ENCODE measurements at places on chromosomes 2 and 18.

DNA sequence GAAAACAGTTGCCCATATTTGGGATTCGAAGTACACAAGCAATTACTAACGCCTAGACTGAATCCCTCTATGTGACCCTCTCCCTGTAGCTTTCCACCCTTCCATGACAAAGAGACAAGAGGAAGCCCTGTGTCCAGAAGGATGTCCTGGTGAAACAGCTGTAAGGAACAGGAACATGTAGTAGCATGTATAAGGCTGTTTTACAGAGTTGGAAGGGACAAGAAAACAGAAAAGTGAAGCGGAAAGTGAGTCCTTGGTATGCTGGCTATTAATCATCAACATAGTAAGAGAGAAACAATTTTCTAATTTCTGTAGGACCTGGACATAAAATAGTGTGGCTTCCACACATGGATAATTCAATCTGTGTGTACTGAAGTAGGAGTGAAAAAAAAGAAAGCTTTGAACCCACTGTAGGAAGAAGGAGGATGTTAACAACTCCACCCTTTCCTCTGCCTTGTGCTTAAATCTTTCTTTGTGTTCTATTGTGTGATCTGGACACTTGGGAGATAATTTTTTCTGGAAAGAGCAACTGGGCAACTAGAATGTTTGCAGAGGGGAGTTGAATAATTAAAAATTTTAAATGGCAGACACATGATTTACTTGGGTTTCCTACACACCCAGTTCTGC is 162.3 kb upstream of the ZSWIM2 start:
- no peak for DNase-seq

DNA sequence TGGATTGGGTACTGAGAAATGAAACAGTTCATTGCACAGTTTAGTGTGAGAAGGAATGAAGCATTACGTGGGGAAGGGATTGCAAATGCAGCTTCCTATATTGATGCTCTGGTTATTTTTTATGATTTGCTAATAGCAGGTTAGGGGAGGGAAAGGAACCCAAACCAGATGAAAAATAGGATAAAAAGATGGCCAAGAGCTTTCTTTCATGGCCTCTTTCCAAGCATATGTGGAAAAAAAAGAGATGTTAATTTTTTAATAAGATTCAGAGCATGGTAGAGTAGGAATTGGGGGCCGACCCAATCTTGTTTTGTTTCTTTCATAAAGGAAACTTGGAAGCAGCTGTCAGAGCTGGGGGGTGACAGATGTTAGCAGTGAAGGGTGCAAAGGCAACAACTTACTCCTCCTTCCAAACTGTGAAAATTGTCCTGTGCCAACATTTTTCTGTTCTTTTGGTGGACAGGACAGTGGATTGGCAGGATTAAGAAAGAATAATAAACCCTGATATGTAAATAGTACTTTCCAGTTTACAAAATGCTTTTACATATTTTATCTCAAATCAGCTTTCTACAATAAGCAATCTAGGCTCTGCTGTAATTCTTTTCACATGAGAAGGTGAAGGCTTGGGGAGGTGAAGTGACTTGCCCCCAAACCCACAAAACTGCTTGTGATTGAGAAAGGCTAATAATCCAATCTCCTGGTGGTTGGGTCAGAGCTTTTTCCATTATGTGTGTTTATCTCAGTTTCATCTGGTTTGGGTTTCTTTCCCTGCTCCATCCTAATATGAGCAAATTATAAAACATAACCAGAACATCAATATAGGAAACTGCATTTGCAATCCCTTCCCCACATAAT is 270.1 kb downstream of the ETAA1 start:
- no peak for DNase-seq

DNA sequence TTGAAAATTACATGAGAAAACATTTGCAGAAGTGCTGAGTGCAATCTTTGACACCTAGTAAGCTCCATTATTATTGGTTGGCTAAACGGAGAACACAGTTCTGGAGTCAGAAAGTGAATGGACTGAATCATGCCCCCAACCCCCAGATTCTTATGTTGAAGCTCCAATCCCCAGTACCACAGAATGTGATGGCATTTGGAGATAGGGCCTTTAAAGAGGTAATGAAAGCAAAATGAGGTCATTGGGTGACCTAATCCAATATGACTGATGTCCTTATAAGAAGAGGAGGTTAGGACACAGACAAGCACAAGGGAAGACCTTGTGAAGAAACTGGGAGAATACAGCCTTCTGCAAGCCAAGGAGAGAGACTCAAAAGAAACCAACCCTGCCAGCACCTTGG is 200.9 kb upstream of the EPAS1 start:
- DNase-seq, result no peak

- no peak for DNase-seq
Measured at GRCh38 chr2:10139536-10139935, 17.0 kb downstream of the RRM2 start.

DNA sequence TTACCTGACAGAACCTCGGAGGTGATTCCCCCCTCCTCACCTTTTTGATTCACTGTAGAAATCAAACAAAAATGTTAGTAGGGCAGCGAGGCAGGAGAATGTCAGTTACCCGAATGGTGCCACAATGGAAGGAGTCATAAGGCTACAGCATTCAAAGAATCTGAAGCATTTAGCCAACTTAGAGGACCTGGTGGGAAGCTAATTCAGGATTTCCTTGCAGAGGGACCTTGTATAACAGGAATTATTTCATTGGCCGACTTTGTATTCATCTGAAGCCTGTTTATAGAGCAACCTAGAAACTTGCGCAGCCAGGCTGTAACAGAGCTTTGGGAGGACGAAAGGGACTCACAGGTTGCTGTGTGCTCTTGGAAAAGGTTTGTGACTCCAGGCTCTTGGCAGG is 129.1 kb upstream of the MMADHC start:
- no peak for DNase-seq

DNA sequence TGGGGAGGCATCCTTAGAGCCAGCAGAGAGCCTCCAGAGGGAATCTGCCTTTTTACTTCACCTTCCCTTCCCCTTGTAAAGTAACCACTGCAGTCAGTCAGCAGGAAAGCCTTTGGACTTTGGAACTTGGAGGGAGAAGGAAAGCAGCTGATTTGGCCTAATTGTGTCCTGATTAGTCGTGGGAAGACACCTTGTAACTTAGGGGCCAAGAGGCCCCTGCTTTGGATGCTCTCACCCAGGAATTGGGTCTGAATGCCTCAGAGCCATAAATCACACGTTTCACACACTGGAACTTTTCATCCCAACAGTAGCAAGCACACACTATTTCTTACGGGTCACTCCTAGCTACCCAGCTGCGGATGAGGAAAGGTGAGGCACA is 81.0 kb upstream of the PPM1B start:
- no peak for DNase-seq

GRCh38 chr2:122238006-122238559 is 482.6 kb downstream of the TSN start:
- DNase-seq, result no peak

DNA sequence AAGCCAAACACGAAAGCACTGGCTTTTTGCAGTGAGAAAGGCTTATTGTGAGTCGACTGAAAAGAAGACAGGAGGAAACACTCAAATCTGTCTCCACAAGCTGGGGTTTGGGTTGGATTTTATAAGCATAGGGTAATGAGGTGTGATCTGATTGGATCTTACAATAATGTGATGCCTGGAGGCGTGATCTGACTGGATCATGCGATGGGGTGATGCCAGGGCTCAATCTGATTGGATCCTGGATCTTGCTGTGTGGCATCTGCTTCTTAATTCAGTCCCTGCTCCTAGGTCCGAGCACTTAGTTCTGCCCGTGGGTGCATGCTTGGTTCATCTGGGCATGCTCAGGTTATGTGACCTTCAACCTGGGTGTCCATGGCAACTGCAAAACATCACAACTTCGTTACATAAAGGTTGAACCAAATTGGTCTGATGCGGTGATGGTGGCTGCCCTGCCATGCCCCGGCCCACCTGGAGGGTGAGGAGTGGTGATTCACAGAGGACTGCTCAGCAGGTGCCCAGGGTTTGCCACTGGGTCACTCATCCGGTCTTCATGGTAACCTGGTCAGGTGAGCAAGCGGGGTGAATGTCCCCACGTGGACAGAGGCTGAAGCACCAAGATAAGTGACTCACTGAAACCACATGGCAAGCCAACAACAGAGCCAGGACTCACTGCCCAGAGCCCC is 111.0 kb downstream of the KCNF1 start:
- DNase-seq, result no peak

GRCh38 chr2:17115466-17115865 is 402.8 kb downstream of the RAD51AP2 start:
- DNase-seq, result no peak

DNA sequence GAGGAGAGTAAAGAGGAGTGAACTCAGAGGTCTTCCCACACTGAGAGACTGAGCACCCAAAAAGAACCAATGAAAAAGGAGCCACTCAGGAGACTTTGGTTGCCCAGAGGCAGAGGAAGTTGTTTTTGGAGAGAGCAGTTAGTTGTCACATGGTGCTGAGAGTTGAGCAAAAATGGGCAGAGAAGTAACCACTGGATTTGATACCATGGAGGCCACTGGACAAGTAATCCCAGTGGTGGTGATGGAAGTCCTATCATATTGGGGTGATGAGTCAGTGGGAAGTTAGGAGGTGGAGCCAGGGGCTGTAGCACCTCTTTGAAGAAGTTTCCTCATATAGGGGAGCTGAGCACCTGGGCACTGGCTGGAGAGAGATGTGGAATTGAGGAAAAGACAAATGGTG is 235.8 kb downstream of the TPGS2 start:
- no peak for DNase-seq

DNA sequence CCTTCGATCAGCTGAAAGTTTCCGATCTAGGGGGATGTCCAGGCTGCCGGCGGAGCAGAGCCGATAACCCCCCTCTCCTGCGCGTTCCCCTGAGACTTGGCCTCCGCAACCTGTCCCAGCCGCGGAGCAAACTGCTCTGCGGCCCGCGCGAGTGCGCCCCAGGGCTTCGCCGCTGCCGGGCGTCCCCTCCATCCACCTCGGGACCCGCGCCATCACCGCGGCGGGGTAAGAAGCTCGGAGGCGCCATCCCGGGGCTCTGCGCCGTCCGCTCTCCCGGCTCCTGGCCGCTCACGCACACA is 990 bp upstream of the GDF7 start:
- no peak for DNase-seq

- DNase-seq, result no peak
Measured at GRCh38 chr2:37569986-37570679, 101.3 kb downstream of the CDC42EP3 start.

GRCh38 chr2:11542275-11542819 is 8.5 kb downstream of the GREB1 start:
- DNase-seq, result no peak

GRCh38 chr2:178191511-178191910 is 2.8 kb upstream of the OSBPL6 start:
- no peak for DNase-seq

DNA sequence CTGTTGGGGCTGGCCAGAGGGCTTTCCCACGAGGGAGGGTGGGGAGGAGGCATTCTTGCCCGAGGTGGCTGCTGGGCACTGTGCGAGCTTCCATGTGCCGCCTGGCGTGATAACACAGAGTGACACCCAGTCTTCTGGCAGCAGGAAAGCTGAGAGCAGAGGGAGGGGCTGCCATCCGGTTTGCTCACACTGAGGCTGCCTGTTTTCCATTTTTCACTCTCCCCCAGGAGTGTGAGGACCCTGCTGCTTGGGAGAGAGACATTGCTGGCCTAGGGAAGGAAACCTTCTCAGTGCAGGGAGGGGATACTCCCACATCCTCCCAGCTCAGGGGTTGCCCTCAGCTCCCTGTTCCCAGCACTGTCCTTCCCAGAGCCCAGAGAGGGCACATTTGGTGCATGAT is 73.1 kb downstream of the INHBB start:
- peak; percentile 1 for DNase-seq

- DNase-seq, result no peak
Measured at GRCh38 chr2:2866459-2866858, 511.2 kb downstream of the EIPR1 start.

DNA sequence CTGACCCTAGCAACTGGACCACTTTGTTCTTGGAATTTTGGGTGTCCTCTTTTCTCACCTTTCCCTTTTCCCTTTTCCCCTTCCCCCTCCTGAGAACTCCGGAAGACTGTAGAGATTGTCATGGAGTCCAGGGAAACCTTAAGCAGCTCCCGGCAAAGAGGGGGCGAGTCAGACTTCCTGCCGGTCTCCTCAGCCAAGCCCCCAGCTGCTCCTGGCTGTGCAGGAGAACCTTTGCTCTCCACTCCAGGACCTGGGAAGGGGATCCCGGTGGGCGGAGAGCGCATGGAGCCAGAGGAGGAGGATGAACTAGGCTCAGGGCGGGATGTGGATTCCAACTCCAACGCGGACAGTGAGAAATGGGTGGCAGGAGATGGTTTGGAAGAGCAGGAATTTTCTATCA is 20.5 kb downstream of the SETBP1 start:
- DNase-seq, result no peak

DNA sequence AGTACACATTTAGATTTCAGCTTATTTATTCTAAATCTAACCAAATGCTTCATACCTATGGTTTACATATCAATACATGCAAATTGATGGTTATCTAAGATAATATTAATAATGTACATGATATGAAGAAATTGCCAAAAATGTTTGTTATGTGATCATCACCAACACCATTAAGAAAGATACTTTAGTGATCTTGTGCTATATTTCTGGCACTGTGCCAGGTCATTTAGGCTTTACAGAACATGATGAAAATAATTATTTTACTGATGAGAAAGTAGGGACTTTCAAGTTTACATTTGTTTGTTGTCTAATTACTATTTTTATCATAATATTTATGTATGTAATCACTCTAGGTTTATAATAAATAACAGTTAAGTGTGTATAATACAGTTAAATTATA is 158.3 kb downstream of the GULP1 start:
- no peak for DNase-seq

DNA sequence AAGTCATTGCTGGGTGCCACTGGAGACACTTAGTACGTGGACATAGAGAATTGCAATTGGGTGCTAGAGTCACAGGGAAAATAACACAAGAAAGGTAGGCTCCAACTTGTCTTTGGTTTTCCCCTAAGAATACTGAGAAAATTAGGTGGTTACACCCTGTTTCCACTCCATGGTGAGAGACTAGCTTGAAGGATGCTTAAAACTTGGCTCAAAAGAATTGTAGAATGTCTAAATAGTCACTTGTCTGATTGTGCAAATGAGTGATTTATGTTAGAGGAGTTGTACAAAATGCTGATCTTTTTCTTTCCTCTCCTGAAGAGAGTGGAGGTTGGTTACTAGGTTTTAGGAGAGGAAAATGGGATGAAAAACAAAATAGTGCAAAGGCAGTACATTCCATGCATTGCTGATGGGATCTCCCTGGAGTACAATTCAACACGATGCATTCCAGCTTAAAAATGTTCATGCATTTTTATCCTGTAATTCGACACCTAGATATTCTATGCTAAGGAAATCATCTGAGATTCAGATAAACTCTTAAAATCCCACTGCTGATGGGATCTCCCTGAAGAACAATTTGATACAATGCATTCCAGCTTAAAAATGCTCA is 2.2 kb upstream of the SERPINB12 start:
- no peak for DNase-seq
